ENCODE measurements at places on chromosomes 6 and 20.

DNA sequence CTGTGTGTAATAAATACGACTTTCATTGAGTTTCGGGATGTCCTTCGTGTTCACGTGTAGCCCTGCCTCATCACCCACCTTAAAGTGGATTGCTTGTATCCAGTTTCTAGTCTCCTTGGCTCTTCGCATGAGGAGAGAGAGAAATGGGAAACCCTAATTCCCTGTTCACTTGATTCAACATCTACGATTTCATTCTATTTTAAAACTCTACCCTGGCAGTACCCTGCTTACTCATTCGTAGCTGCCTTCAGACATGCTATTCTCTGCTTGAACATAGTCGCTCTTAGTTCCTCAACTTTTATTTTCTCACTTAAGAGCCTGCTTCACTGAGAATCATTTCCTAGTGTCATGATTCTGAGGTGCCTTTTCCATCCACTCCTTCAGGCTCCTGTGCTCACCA, 163.6 kb downstream of the EYA4 start:
- no peak for DNase-seq

GRCh38 chr6:137104926-137105325, 60.2 kb upstream of the IL20RA start:
- no peak for DNase-seq

GRCh38 chr6:155412335-155412734, 43.3 kb downstream of the NOX3 start:
- no peak for DNase-seq

DNA sequence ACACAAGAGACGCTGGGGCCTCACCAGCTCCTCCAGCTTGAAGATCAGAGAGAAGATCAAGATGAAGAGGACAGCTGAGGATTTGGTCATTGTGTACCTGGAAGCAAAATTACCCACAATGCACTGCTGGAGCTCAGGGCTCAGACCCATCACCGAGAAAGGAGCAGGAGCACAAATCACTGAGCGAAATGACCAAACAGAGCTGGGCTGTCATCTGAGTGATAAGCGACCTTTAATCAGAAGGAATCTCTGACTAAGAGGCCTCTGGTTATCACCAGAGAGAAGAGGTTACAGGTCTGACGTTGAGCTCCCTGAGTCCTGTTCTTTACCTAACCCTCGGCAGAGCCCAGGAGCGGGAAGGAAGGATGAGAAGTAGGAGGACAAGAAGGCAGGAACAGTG, 47.5 kb upstream of the CDH22 start:
- DNase-seq: no peak

DNA sequence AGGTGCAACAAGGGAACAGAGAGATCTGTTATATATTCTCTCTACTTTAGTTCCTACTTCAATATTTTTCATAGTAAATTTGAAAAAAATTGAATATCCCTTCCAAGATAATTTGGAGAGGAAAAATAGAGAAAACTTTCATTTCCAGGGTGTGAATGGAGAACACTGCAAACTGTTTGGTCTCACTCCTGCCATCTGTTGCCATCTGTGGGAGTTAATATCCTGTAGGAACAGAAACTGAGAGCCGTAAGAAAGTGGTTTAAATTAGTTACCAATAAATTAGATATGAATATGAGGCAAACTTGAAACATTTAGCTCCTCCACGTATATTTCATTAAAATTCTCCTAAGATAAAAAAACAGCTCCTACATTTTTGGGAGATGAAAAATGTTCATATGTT, 4.2 kb downstream of the ZNF337 start:
- no peak for DNase-seq

GRCh38 chr6:155317186-155317585, 2.9 kb upstream of the TFB1M start:
- no peak for DNase-seq

GRCh38 chr6:118784641-118785164, 109.2 kb upstream of the ASF1A start:
- no peak for DNase-seq
